ENCODE measurements at places on chromosomes 6 and 20.

DNA sequence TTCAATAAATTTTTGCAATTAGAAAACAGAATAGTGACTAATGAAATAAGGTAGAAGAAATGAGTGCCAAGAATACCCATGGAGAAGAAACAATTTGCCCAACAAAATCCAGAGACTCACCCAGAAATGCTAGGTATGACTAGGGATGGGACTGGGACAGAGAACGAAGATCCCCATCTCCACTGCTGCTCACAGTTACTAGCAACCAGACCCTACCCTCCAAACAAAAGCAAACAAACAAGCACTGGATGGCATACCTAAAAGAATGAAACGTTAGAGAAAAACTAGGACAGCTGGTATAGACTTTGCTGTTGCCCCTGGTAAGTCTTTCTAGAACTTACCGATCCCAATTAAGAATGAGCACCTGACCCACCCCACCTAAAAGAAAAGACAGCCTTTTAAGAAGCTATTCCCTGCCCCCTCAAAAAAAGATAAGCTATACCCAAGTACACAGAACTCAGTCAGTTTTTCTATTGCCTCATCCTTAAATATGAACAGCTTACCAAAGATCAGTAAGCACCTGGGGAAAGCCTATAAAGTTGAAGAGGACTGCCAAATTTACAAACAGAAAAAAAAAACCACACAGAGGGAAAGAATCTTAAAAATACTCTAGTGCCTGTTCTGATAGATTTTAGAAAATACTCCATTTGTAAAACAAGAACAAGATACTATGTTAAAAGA is 31.7 kb downstream of the REPS1 start:
- DNase-seq = no peak

DNA sequence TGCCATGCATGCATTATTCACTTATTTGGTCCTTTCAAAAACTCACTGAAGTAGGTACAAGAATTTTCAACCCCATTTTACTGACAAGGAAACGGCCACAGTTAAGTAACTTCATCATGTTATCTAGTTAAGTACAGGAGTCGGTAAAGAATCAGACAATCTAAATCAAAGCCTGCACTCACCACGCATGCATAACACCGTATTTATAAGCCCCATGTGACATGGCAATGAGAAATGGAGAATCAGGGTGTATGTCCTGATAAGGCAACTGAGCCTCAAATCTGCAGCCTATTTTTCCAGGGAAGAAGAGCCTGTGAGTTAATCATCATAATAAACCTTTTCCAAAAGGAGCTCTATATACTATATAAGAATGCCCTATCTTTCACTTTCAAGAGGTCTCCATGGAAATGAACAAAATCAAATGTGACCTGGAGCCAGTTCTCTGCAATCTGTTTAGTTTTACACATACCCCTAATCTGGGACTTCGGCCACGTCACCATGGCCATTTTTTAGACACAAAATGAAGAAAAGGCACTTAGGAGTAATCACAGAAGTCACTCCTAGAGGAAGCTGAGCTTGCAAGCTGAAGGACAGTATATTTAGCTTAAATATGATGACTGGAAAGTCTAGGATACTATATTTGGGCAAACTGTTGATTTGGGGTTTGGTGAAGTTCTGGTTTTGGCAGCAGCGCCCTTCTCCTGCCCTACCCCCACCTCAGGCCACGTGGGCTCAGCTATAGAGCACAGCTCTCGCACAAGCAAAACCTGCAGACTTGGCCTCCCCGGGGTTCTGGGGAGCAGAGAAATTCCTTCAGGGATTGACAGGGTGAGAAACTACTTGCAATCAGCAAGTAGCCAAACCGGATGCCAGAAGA is 19.2 kb downstream of the TRAM2 start:
- DNase-seq = peak; percentile 76

- no peak for DNase-seq
Measured at GRCh38 chr6:111652156-111652555, 46.5 kb upstream of the TRAF3IP2 start.

- no peak for DNase-seq
Measured at GRCh38 chr6:17831135-17831534, 124.4 kb upstream of the NUP153 start.

DNA sequence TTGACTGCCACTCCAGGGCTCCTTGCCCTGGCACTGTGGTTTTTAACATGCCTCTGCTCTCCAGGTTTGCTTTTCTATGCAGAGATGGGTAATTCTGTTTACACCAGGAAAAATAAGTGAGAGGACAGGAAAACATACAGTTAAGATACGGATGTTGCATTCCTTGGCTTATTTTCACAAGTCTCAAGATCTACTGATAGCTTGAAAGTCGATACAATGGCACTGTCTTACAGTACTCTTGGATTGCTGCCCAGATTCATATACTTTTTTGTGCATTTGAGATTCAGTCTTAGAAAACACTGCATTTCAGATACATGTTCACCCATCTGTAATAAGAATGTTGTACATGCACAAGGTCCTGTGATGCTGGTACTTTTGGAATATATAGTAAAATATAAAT is 159.6 kb upstream of the FLRT3 start:
- DNase-seq = no peak

DNA sequence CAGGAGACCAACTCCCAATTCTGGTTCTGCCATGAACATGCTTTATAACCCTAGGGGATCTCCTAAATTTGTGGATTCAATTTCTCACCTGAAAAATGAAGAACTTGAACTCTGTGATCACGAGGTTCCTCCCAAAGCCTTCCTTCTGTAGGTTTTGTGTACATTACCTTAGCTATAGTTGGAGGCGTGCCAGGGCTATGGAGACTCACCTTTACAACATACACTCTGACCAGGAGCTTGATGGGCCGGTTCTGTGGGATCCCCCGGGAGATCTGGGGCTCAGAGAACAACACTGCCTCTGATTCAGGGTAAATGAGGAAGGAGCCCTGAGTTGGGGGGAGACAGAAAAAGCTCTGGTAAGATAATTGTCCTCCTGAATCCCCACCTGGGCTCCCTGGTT is 34.1 kb downstream of the ERGIC3 start:
- DNase-seq = no peak

- DNase-seq = no peak
Measured at GRCh38 chr6:8074213-8074612, 10.0 kb upstream of the BLOC1S5 start.

DNA sequence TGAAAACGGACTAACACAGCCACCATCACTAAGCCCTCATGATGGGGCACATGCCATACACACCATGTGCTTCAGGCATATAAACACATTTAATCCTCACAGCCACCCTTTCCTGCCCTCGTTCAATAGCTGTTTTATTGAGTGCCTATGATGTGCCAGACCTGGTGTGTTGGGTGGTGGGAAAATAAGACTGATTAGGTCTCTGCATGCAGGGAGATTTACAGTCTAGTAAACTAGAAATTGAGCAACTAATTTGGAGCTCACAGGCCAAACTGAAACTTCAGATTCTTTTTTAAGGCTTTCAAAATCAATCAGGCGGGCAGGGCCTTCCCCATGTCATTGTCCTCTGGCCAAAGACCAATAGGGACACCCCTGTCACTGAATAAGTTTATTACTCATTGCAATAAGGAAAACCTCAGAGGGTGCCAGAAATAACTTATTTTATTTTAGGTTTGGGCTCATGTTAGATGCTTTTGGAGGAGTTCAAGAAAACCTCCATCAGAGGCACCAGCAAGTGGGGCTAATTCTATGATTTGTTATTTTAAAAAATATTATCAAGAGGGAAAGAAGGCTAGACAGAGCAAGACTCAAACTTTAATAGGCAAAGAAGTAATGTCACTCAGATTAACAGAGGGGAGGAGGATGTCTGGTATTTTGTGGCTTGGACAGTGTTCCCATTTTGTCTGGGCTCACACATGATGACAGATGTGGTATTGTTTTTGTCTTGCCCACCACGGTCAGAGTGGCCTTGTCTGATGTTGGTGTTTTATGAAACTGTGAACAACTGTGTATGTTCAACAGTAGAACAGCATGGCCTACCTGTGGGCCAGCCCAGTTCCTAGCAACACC is 12.0 kb downstream of the ZFP64 start:
- DNase-seq = no peak

GRCh38 chr6:31363811-31364210 is 6.8 kb upstream of the HLA-B start:
- no peak for DNase-seq

DNA sequence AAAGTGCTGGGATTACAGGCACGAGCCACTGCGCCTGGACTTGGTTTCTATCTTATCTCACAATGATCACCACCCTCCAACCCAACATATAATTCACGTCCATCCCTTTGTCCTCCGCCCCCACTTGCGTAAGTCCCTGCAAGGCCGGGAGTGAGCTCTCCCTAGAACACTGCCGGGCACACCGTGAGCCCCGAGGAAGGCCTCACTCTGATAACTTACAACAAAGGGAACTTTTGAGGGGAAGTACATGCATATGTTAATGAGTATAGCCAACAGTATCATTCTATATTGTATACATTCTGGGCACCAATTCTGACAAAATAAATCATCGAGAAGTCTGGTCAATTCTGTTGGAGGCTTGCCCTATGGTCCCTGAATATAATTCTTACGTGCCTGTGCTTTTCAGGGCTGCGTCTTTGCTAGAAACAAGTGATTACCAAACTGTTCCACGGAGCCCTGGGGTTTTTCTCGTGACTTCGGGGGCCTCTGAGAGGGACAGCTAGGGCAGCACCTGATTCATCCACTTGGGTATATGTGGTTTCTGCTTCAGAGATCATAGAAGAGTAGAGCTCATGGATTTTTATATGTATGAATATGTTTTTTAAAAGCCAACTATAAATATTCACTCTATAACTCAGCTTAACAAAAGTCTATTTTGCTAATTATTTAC is 469.8 kb upstream of the AGPAT4 start:
- DNase-seq = no peak

GRCh38 chr20:50693001-50693400 is 1.7 kb upstream of the RIPOR3 start:
- DNase-seq = no peak

- DNase-seq = no peak
Measured at GRCh38 chr20:56352345-56353055, 6.3 kb upstream of the FAM210B start.

DNA sequence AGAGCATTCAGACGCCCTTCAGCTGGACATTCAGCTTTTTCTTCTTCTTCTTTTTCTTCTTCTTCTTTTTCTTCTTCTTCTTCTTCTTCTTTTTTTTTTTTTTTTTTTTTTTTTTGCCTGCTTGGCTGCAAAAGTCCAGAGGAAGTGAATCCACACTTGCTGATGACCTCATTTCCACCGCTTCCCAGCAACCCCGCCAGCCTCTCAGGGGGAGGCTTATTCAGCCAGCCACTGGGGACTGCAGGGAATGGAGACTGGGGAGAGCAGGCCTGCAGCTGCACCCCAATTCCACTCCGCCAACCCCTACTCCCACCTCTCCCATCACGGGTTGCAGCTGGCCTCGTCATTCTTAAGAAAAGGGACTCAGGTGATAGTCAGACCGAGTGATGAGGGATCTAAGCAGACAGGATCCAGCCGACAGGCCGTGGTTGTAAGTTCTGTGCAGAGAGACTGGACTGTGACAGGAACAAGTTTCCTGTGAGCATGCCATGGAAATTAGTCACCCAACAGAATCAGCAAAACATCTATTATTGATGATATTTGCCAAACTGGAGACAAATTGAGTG is 59.0 kb upstream of the QKI start:
- no peak for DNase-seq

- peak; percentile 23 for DNase-seq
Measured at GRCh38 chr20:39429726-39430125, 467.6 kb downstream of the DHX35 start.

GRCh38 chr6:155523821-155524651 is 68.4 kb upstream of the NOX3 start:
- DNase-seq = peak; percentile 46

DNA sequence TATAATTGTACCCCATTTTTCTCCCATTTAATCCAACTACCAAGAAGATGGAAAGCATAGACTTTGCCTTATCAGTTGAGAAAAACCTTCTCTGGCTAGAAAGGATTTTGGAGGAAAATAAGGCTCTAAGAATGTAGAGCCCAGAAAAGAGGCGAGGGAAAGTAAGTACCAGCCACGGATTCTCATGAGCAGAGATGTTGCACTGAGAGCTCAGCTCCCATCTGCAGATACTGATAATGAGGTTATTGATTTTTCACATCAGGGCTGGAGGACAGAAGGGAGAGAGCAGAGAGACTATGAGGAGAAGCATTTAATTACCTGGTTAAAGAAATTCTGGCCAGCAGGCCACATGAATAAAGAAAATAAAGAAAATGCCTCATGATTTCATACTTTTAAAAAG is 104.4 kb upstream of the FAM184A start:
- DNase-seq = no peak

- DNase-seq = no peak
Measured at GRCh38 chr20:9241721-9242427, 173.0 kb downstream of the PLCB4 start.
